ENCODE measurements at places on chromosomes 2 and 18.

DNA sequence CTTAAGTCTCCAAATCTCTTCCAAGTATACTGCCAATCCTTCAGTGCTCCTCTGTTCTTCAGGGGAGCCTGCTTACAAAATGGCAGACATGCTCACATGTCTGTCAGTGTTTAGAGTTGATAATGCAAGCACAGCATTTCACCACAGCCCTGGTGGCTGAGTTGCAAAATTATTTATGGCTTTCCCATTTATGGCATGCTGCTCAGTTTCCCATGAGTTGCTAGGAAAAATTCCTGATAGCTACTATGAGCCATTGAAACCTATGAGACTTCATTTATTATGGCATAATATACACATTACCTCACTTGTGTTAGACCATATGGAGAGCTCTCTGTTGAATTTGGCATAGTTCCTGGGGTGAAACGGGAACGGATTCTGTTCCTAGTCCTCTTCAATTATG lies 448.7 kb upstream of the TCF4 start:
- DNase-seq: peak; percentile 77

DNA sequence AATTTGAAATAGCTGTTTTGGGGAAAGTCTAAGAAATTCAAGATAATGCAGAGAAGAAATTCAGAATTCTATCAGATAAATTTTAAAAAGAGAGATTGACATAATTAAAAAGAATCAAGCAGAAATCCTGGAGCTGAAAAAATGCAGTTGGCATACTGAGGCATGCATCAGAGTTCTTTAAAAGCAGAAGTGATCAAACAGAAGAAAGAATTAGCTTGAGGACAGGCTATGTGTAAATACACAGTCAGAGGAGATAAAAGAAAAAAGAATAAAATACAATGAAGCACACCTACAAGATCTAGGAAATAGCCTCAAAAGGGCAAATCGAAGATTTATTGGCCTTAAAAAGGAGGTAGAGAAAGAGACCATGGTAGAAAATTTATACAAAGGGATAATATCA lies 57.1 kb downstream of the CYTIP start:
- DNase-seq: no peak

GRCh38 chr2:163729636-163730273 lies 6.1 kb downstream of the FIGN start:
- no peak for DNase-seq

DNA sequence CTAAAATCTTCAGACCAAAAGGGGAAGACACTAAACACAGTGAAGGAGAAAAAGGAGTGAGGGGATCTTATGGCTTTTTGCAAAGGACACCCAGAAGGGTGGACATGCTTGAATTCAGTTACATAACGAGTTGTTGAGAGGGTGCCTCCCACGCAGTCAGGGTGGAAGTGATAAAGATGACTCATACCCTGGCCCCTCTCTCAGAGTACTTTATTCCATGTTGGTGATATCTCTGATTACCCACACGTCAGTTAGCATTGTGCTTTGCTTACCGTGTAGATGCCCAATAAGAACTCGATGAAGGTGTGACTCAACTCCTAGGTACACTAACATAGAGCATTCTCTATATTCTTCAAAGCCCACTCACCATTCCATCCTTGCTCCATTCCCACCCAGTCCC lies 44.4 kb downstream of the EN1 start:
- no peak for DNase-seq

- peak; percentile 70 for DNase-seq
Measured at GRCh38 chr2:55112229-55113031, 62.2 kb upstream of the RTN4 start.

GRCh38 chr2:231361701-231362554 lies 33.6 kb upstream of the B3GNT7 start:
- DNase-seq: no peak

DNA sequence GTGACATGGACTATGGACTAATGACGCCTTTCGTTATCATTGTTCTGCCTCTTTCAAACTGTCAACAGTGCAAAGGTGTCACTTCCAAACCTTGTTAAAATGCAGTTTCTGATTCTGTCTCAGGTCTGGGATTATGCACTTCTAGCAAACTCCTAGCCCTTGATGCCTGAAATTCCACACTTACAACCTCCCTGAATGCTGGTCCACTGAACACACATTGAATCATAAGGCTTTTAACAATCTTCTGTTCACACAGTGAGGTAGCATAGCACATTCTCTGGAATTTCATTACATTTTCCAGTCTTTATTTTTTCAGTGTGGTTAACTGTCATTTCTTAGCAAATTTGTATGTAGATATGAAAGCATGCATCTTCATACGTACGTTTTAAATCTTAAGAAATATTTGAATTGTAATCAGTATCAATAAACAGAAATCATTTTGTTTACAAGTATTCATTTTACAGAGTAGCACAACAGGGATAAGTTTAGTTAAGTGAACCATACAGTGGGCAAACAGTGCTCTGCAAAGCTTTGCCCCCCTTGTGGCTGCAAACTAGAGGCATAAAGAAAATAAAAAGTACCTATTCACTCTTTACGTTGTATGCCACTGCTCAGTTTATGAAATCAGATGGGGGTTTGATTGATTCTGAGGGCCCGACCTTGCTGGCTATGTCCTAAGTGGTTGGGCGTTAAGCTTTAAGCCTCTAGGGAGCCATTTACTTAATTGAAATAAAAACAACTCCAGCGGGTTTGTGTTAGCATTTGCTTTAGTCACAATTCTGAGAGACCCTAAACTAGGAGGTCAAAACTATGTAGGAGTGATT lies 250.8 kb downstream of the LRRTM1 start:
- peak; percentile 20 for DNase-seq

GRCh38 chr2:11342551-11343367 lies 1.7 kb downstream of the ROCK2 start:
- peak; percentile 76 for DNase-seq

DNA sequence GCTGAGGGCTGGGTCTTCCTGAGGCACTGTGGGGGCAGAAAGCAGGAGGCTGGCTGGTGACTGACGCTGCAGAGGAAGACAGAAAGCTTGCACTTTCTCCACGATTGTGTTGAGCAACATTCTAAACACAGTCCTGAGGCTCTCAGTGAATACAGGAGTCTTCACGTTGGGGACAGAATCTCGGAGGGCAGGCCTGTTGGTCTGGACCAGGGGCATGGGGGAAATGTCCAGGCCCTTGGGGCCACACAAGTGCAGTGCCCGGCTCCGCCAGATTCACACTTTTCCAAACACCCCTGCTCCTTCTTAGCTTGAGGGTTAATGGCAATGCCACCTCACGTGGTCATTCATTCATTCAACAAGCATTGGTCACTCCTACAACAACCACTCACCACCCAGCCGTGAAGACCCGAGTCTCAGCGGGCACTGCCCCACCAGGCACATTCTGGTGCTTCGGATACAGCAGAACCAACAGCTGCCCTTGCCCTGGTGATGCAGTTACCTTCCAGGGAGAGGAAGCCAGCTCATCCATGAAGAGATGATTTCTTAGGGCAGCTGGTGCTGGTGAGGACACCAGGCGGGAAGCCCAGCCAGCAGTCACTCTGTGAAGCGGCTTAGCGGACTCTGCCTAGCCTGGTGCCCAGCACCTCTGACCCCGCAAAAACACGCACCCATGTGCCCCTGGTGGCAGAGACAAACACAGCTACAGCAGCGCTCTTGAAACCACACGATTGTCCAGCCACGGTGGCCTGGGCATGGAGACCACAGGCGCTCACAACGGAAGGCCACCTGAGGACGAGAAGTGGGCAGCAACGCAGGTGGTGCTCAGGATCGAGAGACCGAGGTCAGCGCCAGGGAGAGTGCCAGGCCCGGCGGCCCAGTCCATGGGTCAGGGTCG lies 10.9 kb upstream of the GPC1 start:
- no peak for DNase-seq

DNA sequence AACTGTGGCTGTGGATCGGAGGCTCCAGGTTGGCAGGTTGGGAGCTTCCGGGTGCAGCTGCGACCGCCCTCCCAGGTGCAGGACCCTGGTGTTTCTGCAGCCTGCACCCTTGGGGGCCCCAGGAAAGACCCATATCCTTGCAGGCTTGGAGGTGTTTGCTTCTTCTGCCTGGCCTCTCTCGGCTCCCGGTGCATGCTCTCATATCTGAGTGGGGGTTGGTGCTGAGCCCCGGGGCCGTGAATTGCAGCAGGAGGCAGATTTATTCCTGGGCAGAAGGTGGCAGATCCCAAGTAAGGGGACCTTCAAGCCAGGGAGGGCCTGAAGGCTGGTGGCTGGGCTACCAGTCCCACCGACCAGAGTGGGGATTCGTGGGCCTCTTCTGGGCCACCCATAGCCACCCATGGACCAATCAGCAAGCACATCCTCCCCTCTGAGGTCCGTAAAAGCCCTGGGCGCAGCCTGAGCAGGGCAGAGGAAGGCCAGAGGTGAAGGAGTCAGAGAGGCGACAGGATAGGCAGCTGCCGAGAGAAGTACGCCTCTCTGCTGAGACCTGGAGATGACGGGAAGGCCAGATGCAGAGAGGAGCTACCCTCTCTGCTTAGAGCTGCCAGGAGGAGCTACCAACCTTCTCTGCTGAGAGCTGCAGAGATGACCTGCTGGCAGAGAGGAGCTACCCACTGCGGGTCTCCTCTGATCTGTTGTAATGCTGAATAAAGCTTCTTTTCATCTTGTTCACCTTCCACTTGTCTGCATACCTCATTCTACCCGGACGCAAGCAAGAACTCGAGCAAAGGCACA lies 1279.0 kb upstream of the LRRTM1 start:
- no peak for DNase-seq

GRCh38 chr2:240795916-240796510 lies 24.0 kb downstream of the KIF1A start:
- no peak for DNase-seq

GRCh38 chr2:206173147-206173546 lies 13.5 kb downstream of the EEF1B2 start:
- DNase-seq: no peak

DNA sequence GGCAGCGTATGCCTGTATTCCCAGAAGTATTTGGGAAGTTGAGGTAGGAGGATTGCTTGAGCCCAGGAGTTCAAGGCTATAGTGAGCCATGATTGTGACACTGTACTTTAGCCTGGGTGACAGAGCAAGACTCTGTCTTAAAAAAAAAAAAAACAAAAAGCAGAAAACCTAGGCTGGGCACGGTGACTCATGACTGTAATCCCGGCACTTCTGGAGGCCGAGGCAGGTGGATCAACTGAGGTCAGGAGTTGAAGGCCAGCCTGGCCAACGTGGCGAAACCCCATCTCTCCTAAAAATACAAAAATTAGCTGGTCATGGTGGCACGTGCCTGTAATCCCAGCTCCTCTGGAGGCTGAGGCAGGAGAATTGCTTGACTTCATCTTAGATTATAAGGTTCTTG lies 46.4 kb downstream of the MTA3 start:
- DNase-seq: no peak

- no peak for DNase-seq
Measured at GRCh38 chr2:85853499-85854165, 35.2 kb downstream of the ST3GAL5 start.

Measured in fibroblast of skin of right biceps (primary cell).